ENCODE measurements at places on chromosomes 3 and 15.

DNA sequence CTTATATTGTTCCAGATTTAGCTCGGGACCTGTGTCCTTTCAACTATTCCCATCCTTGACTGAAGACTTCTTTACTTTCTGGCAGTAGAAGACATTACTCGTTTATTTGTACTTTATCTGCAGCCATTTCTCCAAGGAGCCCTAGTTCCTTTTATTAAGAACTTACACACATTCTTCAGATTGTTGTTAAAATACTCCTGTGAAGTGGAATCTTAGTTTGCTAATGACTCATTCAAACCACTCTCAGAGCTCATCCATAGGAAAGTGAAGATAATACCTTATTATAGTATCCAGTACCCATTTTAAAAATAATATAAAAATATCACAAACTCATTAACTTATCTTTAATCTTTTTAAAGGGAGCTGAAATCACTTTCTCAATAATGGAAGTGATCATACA is 63.5 kb downstream of the C3orf70 start:
- DNase-seq, result no peak

DNA sequence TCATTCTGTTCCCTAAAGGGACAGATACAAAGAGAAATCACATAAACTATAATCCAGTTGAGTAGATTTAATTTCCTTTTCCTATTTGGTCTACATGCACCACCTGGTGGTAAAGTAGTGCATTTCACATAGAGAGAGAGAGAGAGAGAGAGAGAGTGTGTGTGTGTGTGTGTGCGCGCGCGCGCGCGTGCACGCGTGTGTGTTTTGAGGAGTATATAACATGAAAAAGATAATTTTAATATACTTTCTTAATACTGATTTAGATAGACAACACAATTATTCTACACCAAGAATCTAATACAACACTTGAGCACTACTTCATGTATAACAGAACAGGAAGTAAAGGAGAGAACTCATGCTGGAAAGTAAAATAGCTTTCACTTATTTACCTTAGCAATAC is 1.1 kb upstream of the FGF7 start:
- DNase-seq, result peak; percentile 21

- DNase-seq, result no peak
These were observed 6.3 kb upstream of the UBE2Q2 start for GRCh38 chr15:75836959-75837334.

GRCh38 chr15:67569668-67570067 is 27.2 kb downstream of the MAP2K5 start:
- DNase-seq, result no peak

DNA sequence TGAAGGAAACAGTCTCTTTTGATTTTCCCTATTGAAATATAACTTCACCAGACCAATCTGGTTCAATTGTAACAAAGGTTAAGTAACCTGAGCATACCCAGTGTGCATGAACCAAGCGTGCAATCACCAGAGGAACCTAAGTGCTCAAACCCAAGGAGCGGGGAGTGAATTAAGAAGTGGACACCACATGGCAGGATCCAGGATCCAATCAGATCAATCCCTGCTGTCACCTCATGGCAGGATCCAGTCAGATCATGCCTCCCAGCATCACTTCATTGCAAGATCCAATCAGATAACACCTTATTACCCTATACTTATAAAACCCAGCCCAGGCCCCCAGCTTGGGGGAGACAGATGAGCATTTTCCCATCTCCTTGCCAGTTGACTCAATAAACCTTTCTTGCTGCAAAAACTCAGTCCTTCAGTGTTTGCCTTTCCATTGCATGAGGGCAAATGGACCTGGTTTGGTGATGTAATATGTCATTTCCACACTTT is 38.9 kb upstream of the RNU6-1 start:
- no peak for DNase-seq

DNA sequence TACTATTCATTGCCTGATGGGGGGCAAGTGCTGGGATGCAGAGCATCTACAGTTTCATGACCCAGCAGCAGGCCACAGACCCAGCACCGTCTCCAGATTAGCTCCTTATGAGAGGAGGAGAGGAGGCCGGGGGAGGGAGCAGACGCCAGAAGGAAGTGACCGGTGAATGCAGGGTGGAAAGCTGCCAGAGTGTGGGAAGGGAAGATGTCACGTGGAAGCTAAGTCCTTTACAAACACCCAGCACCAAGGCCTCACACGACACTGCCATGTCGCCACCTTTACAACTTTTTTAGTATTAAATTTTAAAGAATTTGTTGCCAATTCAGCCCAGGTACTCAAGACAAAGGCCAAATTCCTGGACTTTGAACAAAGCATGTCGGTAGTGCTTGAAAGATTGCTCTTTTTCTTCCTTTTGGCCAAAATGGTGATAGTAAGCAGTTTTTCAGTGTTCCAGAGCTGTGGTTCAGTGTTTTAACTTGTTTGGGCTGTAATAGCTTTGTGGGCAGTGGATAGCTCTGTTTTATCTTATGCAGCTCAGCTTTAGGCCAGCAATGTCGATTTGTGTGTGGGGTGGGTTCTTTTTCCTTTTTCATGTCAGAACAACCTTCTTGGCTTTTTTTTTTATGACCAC is 58.2 kb downstream of the ZBTB38 start:
- no peak for DNase-seq

DNA sequence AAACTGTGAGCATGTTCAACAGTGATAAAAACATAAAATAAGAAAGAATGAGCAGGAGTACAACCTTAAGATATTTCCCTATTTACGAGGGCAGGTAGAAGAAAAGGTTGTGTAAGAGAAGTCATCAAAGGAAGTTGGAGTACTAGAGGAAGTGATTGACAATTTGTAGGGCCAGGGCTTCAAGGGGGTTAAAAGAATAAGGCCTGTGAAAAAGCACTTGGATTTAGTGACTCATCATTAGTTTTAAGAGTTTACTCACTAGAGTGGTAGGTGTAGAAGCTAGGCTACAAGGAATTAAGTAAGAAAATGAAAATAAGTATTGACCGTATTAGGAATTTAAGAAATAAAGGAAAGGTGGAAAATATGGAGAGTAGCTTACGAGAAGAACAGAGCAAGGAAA is 23.6 kb downstream of the KCNMB3 start:
- DNase-seq, result no peak

DNA sequence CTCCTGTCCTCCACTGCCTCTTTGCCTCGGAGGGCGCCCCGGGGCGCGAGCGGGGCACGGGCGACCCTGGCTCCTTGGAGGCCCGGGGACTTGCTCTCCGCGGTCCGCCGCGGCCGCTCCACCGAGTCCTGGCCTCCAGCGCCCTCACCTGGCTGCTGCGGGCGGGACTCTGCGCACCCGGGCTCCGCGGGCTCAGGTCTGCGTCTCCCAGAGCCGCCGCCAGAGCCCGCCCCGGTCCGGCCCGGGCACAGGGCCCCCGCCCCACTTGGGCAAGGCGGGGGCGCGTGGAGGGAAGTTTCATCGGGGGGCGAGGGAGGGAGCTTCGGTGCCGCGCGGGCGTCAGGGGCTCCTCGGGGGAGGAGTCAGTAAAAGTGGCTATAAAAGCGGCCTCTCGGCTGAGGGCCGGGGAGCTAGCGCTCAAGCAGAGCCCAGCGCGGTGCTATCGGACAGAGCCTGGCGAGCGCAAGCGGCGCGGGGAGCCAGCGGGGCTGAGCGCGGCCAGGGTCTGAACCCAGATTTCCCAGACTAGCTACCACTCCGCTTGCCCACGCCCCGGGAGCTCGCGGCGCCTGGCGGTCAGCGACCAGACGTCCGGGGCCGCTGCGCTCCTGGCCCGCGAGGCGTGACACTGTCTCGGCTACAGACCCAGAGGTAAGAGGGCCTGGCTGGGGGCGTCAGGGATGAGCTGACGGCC is at the start of gene CEMIP:
TSS of gene CEMIP (plus strand) at position 407 of the 694 bp plus-strand sequence. CDS start 94,510 bp downstream, outside the sequence.
- DNase-seq, result peak; percentile 59

DNA sequence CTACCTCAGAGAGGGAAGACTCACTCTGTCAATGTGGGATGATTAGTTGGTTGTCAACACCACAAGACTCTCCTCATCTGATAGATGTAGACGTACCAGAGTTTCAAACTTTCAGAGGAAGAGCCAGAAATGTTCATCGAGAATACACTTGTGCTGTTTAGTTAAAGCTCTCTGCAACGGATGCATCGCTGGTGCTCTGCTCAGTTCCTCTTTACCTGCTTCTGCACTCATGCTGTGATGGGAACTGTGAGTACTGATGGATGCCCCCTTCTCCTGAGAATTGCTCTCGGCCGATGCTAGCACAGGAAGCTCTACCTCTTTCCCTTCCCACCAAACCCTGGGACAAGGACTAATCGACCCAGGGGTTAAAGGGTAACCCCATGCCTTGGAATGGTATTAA is 51.8 kb upstream of the CCDC54 start:
- no peak for DNase-seq

DNA sequence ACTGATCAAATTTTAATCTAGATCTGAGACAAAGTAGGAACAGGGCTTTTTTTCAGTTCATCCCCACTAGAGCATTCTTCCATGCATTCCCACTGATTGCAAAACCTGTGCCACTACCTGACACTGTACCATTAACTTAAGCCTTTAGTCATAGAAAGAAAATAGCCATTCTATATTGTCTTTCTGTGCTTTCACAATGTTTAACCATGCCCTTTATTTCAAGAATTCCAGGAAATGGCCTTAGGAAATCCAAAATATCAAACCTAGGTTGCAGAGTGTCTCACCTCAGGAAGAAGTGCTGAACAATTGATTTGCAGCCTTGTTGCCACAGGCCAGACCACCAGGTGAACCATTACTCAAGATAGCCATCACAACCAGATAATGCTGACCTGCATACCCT is 56.2 kb upstream of the TGFBR2 start:
- DNase-seq, result no peak

DNA sequence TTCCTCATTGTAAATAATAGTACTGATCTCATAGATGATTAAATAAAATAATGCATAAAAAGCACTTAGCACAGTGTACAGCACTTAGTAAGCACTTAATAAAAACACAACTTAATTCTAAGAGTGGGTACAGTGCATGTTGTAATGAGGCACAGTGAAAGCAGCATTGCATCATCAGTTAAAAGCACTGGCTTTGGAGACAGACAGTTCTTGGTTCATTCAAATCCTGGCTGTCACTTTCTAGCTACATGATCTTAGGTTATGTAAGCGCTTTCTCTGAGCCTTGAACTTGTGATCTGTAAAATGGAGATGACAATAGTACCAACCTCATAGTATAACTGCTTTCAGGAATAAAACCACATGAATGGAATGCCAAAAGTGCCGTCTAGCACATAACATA is 151.5 kb downstream of the DPH6 start:
- DNase-seq, result no peak

- DNase-seq, result no peak
These were observed 135.2 kb downstream of the BBX start for GRCh38 chr3:107657971-107658370.

GRCh38 chr3:124396339-124396950 is 333.8 kb upstream of the UMPS start:
- no peak for DNase-seq

DNA sequence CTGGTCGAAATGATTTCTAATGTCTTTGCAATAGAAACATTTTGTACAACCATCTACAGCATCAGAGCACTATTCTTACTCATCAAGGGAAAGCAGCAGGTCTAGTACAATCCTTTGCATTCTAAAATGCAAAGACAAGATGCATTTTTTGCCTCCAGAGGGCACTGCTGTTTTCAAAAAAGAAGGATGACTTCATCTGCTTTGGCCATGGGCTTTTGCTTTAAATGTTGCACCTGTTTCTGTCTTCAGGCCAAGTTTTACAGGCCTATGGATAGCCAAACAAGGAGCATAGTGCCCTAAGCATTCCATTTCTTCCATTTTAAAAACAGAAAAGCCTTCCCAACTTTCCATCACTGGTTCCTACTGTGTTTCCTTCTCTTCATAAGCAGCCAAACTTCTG is 3.4 kb downstream of the PARP9 start:
- DNase-seq, result peak; percentile 27

DNA sequence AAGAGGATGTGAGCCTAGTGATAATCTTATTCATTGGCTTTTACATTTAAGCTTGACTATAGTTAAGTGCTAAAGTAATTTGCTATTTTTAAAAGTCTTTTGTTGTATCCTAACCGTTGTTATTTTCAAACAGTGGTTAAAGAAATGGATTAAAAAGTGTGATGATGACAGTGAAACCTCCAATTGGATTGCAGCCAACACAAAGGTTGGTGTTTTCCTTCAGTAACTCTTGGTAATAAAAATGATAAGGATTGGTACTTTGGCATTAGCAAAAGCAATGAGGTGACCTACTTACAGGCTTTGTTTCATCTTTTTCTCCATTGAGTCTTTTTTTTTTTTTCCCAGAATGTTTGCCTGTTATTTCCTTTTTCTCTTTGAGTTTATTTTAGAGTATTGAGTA is 87.5 kb upstream of the GOLGA6B start:
- DNase-seq, result no peak

DNA sequence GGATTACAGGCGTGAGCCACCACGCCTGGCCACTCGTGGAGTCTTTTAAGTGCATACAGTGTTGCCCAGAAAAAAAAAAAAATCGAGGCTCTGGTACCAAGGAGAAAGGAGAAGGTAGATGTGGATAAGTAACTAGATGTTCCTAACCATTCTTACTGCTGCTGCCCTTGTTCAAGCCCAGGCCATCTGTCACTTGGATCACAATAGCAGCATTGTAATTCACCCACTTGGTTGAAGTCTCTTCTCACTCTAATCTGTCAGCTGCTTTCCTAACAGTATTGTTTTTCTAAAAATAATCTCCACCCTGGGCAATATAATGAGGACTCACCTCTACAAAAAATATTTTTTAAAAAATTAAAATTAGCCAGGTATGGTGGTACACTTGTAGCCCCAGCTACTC is 58.0 kb upstream of the CRTC3 start:
- DNase-seq, result no peak

- DNase-seq, result no peak
These were observed 84.9 kb downstream of the ARNT2 start for GRCh38 chr15:80489030-80489594.

DNA sequence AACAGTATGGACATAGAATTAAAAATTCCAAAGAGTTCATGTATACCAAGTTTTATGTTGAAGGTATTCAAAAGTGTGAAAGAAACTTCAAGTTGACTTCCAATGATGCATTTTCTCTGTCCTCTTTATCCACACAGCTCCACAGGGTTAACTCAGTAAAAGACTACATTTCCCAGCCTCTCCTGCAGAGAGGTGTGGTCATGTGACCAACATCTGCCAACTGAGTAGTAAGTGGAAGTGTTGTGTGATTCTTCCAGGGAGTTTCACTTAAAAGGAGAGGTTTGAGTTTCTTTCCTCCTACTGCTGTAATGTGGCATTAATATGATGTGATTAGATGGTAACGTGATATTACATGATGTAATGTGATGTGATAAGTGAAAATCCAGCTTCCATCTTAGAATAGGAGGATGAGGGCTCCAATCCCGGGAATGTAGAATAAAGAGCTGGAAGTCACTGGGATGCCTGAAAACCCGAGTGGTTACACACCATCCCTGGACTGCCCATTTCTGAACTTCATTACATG is 280.6 kb downstream of the ARRDC4 start:
- DNase-seq, result no peak

- no peak for DNase-seq
These were observed 469 bp downstream of the ZNF770 start for GRCh38 chr15:34987609-34988026.

GRCh38 chr15:58019503-58020376 is 45.8 kb downstream of the ALDH1A2 start:
- DNase-seq, result no peak

Data from stimulated activated CD4-positive, alpha-beta T cell treated with anti-CD3 and anti-CD28 coated beads, Interleukin-4, amount 100 ng/mL, for 1 hour (primary cell).